ENCODE measurements at places on chromosomes 16 and 17.

GRCh38 chr16:6863135-6863534, 469.5 kb upstream of the RBFOX1 start:
- no peak for DNase-seq

- peak; percentile 74 for DNase-seq
These were observed 63.7 kb downstream of the SPAG9 start for GRCh38 chr17:51056813-51057510.

DNA sequence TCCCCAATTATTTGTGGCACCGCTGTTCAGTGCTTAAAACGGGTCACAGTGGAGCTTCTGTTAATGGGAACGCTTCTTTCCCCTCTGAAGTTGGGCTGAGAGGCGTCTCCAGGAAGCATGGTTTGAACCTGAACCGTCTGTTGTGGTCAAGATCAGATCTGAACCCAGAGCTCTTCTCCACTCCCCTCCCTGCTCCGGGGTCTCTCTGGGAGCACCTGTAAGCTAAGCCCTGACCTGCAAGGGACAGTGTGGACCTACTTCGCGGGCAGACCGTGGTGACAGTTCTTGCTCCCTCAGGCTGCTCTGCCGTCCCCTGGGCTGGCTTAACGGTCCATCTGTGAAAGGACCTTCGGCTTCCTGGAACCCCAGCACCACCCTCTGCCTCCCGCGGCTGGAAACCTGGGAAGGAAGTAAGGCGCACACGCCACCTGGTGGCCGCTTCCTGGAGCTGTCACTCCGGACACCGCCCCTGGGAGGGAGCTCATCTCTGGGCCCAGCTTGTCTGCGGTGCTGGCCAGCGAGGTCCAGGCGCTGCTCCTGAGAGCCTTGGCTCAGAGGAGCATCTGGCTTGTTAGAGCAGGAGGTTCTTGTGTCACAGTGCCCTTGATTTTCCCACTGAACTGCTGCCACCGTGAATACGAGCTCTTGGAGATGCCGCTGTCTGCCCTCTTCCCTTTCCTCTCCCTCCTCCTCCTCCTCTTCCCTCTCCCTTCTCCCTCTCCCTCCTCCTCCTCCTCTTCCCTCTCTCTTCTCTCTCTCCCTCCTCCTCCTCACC, 518.5 kb upstream of the EEF2KMT start:
- DNase-seq = peak; percentile 63

- DNase-seq = no peak
These were observed 198.4 kb downstream of the CYB561 start for GRCh38 chr17:63247706-63248105.

DNA sequence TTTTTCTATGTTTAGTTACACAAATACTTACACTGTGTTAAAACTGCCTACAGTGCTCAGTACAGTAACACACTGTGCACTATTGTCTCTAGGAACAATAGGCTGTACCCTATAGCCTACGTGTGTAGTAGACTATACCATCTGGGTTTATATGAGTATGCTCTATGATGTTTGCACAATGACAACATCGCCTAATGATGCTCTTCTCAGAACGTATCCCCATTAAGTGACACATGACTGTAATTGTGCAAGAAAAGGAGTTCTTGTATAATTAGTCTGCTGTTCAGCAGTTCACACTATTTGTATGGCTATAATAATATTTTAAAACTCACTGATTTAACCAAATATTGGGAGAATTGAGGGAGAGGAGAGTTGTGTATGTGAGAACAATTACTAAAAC, 173.7 kb downstream of the TRIM37 start:
- DNase-seq = no peak

DNA sequence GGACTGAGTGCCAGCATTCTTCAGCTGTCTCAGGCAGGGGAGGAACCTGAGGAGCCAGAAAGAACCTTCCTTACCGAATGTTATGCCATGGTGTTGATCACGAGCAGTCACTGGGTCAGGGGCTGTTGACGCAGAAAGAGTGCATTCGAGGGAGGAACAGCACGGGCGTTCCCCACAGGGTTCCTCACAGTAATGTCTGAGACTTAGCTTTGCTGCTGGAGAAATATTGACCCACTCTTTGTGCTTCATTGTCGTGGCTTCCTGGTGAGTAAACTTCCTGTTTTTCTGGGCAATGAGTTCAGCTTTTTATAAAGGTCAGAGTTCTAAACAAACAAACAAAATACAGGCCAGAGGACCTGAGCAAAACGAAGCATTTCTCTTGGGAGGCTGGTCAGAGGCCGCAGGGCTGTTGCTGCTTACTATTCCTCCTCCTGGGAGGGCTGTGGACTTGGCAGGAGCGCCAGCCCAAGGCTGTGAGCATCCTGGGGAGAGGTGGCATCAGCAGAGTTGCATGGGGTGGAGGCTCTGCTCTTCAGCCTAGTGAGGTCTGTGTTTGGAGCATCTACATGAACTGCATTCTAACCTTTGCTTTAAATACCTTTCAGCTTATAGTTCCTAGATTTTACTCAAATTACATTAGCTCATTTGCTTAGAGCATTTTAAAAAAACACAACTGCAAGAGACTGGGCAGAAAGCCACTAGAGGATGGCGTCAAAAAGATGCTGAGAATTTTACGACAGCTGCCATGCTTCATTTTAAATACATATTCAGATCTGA, 143.1 kb upstream of the CACNG5 start:
- no peak for DNase-seq

GRCh38 chr17:7715936-7716886, 1.3 kb upstream of the DNAH2 start:
- DNase-seq = no peak

Data from small intestine (tissue), 16 donors.